ENCODE measurements at places on chromosomes 4 and X. TPM values are rescaled to one million over a fixed set of nuclear protein-coding genes. Genes with fewer than 3 reads are reported as not detected.

DNA sequence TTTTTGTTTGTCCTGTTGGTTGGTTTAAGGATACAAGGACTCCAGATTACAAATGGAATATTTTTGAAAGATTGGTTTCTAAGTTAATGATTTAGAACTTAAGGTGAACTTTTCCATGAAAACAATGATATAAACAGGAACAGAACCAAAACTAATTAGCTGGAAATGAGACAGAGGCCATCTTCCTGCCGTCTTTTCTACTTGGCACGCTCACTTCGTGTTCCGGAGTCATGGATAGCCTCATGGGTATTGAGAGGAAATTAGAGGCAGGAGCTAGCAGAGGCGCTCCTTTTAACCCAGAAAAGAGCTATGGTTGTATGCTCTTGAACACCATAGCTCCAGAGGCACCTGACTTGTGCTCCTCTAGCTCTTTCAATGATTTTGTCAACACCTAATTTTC is 2.4 kb downstream of the FAM241A start:
- no peak for DNase-seq

TCEAL2 gene
- 11.7 TPM for total RNA-seq

DNA sequence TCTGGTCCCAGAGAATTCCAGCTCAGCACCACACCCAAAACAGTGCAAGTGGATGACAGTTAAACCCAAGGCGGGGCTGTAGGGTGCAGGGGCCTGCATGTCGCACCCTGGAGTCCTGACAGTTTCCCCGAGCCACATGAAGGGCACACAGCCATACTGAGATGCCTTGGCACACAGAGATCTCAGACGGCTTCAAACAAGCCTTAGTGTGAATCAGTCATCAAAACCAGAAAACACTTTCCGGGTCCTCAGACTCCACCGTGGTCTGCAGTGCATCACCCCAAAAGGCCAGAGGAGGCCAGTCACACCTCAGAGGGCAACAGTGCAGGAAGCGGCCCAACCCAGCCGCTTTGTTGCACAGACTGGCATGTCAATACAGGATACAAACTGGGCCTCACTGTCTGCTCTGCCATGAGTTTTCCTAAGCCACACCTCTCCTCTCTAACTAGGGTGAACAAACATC is 64.6 kb upstream of the ENPP6 start:
- peak; percentile 62 for DNase-seq

DNA sequence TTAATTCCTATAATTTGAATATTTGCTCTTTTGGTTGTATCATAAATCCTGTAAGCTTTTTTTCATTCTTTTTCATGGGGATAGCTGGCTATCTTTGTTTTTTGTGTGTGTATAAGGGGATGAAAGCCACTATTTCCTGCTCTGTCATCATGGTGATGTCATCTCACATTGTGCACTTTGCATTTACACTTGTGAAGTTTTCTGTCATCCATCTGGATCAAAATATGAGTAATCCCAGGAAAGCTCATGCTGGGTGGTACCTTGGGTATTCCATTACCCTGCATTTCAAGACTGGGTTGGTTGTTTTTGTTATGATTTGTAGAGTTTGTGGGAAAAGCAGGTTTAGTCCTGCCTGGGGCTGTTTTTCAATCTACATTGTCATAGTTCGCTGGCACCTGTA is 367.3 kb downstream of the CHIC1 start:
- no peak for DNase-seq

DNA sequence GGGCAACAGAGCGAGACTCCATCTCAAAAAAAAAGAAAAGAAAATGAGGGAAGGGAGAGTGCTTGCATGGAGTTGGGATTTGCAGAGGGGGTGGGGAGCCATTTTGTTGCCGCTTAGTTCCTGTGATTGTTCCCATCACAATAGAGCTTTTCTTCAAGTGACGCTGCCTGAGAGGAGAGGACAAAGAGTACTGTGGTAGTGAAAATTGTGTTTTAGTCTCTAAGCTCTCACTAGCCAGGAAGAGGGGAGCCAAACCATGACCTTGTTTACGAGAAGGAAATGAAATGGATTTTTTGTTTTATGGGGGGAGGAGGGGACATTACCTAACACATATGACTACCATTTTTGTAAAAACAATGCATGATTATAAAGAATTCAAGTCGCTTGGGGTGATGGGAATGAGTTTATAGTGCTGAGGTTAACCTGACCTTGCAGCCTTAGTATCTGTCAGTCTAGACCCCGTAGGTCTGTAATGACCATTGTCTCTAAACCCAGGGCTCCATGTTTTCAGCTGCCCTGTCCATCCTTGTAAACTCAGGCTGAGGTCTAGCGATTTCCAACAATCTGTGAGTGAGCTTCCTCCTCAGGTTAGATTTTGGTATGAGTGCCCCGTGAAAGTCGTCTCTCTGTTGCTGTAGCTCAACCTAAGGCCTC is 18.8 kb downstream of the SRD5A3 start:
- DNase-seq, result no peak

LGI2 gene
- total RNA-seq, result 1.5 TPM

DNA sequence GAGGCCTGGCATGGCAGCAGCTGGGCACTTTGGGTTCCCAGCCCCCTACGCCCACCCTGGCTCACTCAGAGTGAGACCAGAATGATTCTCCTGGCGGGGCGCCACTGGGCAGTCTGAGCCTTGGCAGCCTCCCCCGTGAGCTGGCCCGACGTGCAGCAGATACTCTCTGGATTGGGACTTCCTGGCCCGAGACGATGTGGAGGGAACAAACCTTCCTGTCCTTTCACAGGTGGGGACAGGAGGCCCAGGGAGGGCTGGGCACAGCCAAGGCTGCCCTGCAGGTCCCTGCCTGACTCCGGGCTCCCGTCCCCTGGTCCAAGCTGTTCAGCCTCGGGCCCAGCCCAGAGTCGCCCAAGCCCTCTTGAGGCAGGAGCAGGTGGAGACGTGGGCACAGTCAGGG is 17.9 kb upstream of the ADD1 start:
- no peak for DNase-seq

GRCh38 chr4:120263618-120264017 is 197.0 kb upstream of the MAD2L1 start:
- DNase-seq, result no peak

CXorf65 gene
- not detected for total RNA-seq

TLR1 gene
- total RNA-seq, result 4.0 TPM

DNA sequence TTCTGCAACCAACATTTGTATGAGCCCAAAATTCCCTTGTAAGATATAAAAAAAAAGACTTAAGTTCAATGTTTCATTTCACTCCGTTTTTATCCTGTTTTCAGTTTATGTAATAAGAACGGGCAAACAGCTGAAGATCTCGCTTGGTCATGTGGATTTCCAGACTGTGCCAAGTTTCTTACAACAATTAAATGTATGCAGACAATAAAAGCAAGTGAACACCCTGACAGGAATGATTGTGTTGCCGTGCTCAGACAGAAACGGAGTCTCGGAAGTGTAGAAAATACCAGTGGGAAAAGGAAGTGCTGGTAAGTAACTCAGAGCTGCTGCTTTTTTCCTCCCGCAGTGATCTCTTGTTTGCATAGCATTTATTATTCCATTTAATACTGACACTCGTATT is 2.8 kb downstream of the ANKRD37 start:
- no peak for DNase-seq

- peak; percentile 70 for DNase-seq
These were observed 16.6 kb downstream of the SOWAHB start for GRCh38 chr4:76881375-76881774.

Data from ureter (tissue), 1 donor.